CD4-positive, alpha-beta memory T cell (primary cell): ENCODE measurements at places on chromosomes 11 and 22.

DNA sequence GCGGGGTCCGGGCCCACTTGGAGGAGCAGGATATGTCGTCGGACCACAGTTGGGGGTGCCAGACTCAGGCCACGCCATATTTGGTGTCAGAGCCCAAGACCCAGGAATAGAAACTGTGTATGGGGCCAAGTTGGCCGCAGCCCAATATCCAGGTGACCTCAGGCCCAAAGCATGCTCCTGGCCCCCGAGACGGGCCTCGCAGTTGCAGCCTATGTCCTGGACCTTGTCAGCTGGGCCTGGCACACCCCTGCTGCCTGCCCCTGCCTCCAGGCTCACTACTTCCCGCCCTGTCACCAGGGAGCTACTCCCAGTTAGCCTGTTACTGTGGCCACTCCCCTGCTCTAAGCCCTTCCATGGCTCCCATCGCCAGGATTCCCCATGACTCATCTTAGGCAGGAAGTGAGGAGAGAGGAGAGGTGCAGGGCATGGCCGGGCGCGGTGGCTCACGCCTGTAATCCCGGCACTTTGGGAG lies 23.1 kb downstream of the A4GALT start:
- no peak for DNase-seq

DNA sequence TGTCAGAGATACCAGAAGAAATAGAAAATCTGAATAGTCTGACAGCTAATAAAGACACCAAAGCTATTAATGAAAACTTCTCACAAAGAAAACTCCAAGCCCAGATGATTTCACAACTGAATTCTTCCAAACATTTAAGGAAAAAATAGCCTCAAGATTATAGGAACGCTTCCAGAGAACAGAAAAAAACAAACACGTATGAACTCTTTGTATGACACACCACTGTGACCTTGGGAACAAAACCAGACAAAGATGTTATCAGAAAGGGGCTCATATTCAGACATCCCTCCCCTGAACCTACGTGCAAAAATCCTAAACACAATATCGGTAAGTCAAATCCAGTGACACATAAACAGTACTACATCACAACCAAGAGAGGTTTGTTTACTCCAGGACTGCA lies 23.5 kb downstream of the CERK start:
- DNase-seq, result no peak

- DNase-seq, result no peak
These were observed 9.2 kb upstream of the AIFM3 start for GRCh38 chr22:20957683-20958431.

- no peak for DNase-seq
These were observed 3.6 kb upstream of the C11orf86 start for GRCh38 chr11:66971488-66971887.

DNA sequence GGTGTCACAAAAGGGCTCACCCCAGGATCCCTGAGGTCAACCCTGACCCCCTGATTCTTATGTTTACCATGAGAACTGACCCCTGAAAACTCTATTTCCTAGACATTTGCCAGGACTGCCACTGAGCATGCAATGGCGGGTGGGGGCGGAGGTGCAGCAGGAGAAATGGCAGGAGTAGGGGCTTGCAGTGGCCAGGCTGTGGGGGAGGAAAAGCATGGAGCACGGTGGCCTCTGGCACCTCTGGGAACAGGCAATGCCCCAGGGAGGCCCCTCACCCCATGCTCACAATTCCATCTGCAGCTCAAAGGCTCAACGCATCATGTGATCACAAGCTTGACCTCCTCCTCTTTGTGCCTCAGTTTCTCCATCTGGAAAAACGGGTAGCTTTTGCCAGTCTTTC lies 46.5 kb upstream of the FGF3 start:
- DNase-seq, result no peak
